ENCODE measurements at places on chromosomes 7 and 10.

GRCh38 chr7:101265622-101266516 lies 21.0 kb upstream of the FIS1 start:
- DNase-seq = no peak

GRCh38 chr7:41451826-41452225 lies 251.1 kb downstream of the INHBA start:
- DNase-seq = no peak

DNA sequence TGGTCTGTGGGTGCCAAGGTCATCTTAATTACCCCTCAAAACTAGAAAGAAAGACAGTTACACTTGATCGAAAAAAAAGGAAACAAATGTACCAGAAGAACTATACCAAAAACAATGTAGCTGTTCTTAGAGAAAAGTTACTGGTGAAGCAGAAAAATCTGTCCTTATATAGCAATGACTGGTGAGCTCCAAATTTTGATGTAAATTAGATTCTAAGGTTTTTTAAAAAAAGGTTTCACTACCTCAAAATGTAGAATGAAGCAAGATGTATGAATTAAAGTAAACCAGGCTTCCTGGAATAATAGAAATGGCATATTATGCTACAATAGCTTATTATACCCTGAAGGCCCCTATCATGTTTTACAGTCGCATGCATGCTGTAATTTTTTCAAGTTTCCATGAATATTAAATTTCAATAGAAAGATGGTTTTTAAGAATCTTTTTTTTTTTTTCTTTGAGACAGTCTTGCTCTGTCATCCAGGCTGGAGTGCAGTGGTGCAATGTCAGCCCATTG lies 28.4 kb upstream of the FKBP9 start:
- no peak for DNase-seq

GRCh38 chr7:127392566-127393367 lies at the start of gene ZNF800:
TSS of gene ZNF800 (minus strand) at chr7:127392708. CDS start at chr7:127391557, 1,151 bp downstream.
- peak; percentile 93 for DNase-seq

DNA sequence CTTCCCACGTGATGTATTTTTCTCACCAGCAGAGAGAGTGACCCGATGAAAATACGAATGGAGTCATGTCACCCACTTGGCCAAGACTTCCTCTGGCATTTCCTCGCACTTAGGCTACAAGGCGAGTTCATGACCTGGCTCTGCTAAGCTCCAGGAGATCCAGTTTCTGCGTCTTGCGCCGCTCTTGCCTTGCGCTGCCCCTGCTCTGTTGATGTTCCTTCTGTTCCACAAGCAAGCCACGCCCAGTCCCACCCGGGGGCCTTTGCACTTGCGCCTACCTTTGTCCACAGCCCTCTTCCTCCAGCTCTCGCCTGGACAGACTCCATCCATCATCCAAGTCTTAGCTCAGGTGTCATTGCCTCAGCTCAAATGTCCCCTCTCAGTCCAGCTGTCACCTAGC lies 116.3 kb upstream of the SHH start:
- no peak for DNase-seq

DNA sequence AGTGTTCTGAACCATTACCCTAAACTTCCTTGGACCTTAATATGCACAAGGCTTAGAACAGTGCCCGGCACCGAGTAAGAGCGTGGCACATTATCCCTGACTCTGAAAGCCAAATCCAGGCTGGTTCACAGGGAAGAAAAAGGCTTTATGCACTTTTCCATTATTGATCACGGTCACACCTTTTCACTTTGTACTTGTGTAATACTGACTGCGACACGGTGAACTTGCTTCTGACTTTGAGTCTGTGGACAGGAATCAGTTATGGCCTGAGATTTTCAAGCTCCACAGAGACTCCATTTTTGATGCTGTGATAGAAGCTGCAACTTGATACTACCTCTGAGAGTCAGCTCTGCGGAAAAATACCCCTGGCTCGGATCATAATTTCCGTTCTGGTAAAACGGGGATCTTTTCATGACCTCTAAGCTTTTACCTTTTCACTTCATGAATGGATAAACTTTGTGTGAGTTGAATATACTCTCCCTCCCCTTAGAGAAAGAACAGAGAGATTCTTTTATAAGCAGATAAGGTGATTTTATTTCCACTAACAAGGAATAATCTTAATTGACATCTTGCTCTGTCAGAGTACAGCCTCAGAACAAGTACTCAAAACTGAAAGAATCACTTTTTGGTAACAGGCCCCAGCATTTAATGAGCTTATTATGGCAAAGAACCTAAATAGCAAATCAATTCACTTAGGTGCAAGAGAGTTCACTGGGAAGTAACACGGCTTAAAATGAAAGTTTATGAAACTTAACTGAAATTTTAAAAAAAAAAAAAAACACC lies 88.8 kb downstream of the ELMO1 start:
- DNase-seq = no peak

DNA sequence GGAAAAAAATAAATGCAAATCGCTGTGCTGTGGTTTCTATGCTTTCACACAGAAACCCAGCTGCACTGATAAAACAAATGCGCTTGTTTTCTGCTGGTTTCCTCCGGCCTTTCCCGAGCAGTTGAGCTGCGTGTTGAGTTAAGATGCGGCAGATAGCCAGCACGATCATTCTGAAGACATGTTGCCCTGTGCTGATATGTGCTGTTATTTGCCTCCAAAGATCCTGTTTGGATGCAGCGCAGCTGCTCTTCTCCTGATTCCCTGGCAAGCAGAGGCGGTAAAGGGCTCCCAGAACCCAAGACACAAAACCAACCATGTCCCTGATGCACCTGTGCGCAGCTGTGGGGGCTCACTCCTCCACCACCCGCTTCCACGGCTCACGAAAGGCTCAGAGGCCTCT lies 225.4 kb downstream of the PAXIP1 start:
- no peak for DNase-seq

DNA sequence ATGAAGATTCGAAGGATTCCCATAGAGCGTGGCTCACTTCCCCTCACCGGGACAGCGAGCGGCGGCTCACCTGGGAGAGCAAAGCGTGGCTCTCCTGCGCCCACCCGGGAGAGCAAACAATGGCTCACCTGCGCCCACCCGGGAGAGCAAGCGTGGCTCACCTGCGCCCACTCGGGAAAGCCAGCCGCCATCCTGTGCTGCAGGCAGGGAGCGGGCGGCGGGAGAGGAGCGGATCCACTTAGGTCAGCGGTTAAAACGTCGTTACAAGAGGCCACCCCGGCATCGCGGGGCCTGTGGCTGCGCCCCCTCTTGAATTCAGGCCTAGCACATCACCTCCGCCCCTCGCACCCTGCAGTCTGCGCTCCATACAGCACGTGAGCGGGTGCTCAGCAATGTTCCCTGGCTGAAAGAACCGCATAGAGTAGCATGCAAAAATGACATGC lies 461 bp upstream of the FIGNL1 start:
- DNase-seq = peak; percentile 9

GRCh38 chr10:16923309-16923708 lies 106.1 kb upstream of the RSU1 start:
- no peak for DNase-seq
